ENCODE measurements at places on chromosomes 11 and 22.

- no peak for DNase-seq
Measured at GRCh38 chr11:27313157-27313821, 49.7 kb downstream of the CCDC34 start.

GRCh38 chr22:43239193-43239780, 52.4 kb upstream of the TTLL12 start:
- DNase-seq: no peak

- DNase-seq: no peak
Measured at GRCh38 chr22:49103314-49104059, 724.2 kb downstream of the BRD1 start.

GRCh38 chr22:49420651-49421050, 407.0 kb downstream of the BRD1 start:
- DNase-seq: no peak

DNA sequence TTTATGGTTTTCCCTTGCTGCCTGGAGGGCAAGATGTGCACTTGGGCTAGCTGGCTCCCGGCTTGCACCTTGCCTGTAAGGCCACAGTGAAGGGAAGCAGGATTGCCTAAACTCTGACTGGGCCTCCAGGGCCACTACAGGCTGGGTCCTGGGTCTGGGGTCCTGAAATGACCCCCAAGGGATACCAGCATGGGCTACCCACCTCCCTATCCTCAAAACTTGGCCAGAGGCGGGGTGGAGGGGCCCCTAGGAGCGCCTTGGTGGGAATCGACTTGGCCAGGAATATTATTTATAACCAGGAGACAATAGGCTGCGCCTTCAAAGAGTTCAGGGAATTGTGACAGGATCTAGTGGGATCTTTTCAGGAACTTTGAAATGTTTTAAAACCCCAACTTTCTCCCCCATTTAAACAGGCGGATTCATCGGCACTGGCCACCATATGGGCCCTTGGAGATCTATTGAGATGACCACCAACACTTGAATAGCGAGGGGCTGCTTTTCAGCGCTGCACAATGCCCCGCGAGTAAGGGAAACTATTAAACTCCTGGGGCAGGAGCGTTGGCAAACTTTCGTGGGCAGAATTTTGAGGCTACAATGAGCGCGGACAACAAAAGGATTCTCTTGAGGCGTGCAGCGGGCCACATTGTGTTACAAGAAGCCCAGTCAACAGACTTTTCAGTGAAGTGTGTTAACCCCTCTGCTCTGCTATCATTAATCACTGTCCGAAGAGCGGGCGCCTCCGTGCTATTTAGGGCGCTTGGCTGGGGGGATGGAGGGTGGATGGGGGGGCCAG, 15.2 kb downstream of the PAX6 start:
- no peak for DNase-seq

DNA sequence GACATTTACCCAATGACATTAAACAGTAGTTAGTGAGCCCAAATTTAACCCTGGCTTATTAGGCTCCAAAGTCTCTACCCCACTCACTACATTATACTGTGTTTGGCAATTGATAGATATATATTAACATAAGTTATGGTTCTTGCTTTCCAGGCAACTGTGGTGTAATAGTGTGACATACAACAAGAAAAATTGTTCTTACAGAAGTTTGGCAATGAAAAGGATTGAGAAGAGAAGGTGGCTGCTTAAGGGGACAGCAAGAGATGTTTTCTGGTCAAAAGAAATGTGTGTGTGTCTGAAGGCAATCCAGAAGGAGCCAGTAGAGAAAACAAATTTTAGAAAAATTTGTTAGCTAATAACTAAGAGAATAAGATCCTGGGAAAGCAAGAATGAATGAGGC, 132.4 kb downstream of the SWAP70 start:
- no peak for DNase-seq

DNA sequence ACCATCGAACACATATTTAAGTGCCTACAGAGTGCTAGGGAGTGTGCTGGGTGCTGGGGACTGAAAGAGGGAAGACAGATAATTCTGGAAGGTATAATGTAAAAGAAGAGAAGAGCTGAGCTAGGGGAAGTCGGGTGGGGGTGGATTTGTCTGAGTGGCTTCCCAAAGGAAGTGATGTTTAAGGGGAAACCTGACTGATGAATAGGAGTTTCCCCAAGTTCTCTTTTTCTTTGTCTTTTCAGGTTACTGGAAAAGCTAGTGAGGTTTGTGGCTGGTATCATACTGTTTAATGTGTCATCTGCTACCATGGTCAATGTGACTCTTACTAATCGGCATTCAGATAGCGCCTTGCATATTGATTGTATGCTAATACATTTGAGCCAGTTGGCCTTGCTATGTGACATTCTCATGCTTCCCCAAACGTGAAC, 151.6 kb upstream of the MTMR2 start:
- no peak for DNase-seq

GRCh38 chr11:69010964-69011623, 2.0 kb downstream of the MRGPRF start:
- no peak for DNase-seq

DNA sequence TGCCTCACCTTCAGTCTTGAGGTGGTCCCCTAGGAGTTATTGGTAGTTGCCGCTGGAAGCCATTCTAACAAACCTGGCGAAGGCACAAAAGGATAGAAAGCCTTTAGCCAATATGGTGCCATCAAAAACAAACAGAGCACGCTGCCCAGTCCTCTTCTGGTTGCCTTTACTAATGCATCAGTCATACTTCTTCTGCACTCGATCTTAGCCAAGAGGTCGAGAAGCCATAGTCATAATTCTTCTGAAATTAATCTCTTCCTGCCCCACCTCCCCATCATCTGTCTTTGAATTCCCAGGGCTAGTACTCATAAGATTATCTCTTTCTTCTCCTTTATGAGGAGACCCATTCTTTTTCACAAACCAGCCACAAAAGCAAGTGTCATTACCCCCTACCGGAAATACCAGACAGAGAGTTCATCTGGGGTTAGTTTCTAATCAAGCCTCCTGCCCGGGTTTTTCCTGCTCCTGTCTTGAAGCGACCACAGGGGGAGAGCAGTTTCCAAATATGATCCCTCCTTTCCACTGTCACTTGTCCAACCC, 21.4 kb upstream of the EHF start:
- no peak for DNase-seq

DNA sequence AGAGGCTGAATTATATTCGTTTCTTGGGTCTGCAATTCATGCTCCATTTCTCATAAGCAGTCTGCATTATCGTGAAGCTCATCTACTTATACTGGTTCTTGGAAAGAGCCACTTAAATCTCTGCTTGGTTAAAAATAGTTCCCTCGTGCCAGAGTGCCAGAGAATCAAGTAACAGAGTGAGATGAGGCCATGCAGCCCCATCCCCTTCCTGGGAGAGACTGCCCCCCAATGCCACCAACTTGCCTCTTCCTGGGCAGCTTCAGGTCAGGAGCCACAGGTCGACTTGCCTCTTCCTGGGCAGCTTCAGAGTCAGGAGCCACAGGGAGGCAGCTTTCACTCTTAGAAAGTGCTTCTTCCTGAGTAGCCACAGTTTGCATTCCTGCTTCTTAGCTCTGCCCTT, 223.9 kb upstream of the ZBED5 start:
- DNase-seq: no peak

GRCh38 chr11:103946793-103947545, 89.5 kb upstream of the DDI1 start:
- no peak for DNase-seq

DNA sequence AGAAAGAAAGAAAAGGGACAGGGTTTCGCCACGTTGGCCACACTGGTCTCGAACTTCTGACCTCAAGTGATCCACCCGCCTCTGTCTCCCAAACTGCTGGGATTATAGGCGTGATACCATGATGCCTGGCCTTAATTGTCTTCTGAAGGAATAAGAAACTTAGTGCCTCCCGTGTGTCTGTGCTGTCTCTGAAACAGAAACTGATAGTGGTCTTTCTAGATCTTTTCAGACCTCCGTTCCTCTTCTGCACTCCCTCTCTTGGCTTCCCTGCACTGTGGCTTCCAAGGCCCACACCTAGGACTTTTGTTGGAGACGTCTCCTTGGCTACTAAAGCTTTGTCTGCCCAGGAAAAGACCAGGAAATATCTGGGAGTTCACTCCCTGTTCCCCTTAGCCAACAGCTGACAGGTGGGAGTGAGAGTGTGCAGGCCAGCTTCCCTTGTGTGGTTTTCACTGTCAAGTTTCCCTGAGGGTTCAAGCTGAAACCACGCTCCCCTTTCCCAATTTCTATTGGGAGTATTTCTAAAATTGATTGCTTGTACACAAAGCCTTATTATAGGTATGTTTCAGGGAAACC, 10.1 kb upstream of the HTR3B start:
- DNase-seq: no peak

Measured in stimulated activated CD8-positive, alpha-beta memory T cell treated with anti-CD3 and anti-CD28 coated beads, Interleukin-2, amount 100 ng/mL, for 1 hour (primary cell).